ENCODE measurements at places on chromosomes 2 and 18.

DNA sequence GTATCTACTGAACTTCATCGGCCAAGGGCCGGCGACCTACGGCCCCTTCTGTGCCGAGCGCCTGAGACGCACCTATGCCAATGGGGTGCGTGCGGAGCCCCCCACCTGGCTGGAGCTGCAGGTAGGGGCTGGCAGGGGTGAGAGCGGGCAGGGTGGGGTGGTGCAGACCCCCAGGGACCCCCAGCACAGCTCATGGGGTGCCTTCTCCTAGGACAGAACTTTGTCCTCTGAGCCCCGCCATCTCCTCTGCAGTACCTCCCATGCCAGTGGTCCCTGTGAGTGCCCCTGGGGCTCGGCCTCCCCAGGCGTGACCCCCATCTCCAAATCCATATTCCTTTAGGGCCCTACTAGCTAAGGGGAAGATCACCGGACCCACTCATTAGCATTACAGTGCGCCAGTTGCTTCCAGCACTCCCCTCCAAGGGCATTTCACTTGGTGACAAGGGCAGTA, 23.9 kb upstream of the GPR17 start:
- ATAC-seq: no peak

- ATAC-seq: no peak
These were observed 88.2 kb downstream of the GFPT1 start for GRCh38 chr2:69298862-69299261.

DNA sequence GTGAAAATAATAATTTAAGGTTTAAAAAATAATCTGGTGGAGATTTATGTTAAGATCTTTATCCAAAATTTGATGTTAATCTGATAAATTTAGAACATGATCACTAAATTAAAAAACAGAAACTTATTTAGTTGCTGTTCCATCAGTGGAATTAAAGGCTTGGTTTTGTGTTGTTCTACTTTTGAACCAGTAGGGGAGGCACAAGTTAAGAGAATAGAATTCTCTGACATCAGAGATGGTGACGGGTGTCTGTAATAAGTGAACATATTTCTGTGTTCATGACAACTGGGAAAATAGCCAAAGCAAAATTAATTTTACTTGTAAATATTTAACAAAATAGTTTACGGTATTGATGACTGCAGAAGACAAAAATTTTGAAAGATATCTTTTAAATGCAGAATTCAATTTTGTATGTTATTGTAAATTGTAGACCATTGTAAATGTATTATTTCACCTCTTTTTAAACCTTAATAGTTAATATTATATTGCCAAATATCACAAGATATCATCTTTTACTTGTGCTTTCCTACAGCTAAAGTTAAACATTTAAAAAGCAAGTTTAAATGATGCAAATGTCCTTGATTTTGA, 106.0 kb downstream of the UBR3 start:
- no peak for ATAC-seq

- ATAC-seq: no peak
These were observed 35.7 kb downstream of the ACVR1C start for GRCh38 chr2:157592948-157593347.

DNA sequence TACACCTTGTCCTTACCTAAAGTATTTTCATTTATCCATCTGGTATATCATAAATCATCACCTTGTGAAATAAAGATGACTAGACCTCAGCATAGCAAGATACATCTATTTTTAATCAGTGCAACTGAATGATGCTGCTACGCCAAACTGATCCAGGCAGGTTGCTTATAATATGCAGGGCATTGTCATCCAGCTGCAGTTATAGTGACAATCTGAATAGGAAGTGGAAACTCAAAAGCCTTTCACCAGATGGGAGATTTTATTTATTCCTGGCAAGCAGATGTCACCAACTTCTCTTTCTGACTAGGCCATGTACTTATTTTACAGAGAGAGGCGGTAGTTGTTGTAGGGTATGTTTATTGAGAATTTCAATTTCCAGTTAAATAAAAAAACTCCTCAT, 747.3 kb downstream of the ADCYAP1 start:
- ATAC-seq: no peak

- peak; percentile 18 for ATAC-seq
These were observed 4.4 kb downstream of the NFATC1 start for GRCh38 chr18:79400091-79400590.

DNA sequence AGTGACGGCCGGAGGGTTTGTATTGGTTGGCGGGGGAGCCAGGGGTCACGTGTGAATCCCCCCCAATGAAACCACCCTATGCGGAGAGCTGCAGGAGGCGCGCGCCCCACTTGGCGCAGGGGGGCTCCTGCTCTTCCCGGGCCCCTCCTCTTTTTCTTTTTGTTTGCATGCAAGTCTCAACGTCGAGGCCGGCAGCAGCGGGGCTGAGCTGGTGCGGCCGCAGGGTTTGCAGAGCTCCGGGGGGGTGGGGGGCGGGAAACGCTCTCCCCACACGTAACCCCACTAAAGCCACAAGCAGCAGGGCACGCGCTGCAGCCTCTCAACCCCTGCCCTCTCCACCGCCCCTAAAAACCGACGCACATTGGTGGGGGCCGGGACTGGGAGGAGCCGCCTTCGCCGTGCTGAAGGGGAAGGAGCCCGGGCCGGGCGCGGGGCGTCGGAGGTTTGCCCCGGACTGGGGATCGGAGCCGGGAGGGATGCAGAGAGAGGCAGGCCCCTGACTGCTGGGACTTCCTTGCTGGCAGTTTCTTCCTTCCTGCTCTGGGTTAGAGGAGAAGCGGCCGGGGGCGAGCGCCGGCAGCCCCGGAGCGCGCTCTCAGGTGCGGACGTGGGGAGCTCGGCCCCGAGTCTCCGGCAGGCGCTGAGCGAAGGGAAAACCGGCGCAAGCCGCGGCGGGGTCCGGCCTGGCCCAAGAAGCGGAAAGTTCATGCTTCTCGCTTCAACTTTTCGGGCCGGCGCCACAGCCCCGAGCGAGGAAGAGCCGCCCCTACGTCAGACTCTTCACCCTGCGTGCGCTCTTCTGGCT, 864 bp downstream of the LBH start:
- peak; percentile 59 for ATAC-seq

DNA sequence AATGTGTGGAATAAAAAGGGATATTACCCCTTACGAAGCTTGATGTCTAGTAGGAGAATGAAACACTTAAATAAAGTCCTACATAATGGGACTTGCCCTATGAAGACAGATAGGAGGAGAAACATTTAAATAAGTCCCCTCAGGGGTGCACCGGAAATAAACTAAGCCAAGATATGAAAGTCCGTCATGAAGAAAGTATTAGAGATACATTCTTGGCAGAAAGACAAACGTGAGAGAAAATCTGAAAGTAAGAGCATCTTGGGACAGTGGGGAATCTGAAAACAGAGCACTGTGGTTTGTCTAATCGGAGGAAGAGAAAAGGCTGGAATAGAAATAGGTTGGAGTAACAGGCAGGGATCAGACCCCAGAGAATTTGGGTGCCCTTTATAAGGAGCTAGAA, 516.9 kb upstream of the DSEL start:
- ATAC-seq: no peak

- ATAC-seq: peak; percentile 91
These were observed 32.3 kb downstream of the CYP26B1 start for GRCh38 chr2:72115110-72116080.

DNA sequence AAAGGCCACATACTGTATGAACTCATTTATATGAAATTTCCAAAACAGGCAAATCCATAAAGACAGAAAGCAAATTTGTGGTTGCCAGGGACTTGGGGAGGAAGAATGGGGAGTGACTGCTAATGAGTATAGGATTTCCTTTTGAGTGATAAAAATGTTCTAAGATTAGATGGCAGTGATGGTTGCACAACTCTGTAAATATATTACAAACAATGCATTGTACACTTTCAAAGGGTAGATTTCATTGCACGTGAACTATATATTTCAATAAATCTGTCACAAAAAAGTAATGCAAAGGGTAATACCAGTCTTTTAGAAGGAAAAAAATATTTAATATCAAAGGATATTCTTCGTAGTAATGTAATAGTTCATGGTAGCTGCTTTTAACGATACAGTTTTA, 63.7 kb upstream of the PROKR1 start:
- no peak for ATAC-seq

DNA sequence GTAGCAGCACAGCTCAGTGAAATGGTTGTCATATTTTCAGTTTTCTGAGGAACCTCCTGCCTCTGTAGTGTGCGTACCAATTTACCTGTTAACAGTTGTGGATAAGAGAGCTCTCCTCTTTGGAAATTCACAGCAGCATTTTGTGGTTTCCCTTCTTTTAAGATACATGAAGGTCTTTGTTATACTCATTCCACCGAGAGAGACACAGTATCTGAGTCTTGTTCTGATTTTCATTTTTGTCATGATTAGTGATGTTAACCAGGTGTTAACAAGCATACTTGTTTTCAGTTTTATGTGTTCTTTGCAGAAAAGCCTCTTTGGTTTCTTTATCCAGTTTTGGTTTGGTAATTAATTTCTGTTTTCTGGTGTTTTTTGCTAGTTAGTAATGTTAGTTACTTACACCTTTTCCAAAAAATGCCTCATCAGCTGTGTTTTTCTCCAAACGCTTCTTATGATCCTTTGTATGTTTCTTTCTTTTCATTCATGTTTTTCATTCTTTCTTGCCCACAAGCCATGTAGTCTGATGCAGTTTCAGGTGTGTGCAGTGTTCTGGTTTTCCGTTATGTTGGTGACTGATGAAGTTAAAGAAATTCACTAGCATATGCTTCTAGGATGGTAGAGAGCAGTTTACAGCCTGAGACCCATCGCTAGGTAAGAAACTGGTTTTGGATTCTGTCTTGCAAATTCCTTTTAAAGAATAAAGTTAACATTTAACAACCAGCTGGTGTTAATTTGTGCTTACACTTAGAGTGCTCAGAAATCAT, 30.1 kb downstream of the CCDC74A start:
- no peak for ATAC-seq

- ATAC-seq: peak; percentile 89
These were observed 16.8 kb upstream of the HES6 start for GRCh38 chr2:238256594-238257104.

DNA sequence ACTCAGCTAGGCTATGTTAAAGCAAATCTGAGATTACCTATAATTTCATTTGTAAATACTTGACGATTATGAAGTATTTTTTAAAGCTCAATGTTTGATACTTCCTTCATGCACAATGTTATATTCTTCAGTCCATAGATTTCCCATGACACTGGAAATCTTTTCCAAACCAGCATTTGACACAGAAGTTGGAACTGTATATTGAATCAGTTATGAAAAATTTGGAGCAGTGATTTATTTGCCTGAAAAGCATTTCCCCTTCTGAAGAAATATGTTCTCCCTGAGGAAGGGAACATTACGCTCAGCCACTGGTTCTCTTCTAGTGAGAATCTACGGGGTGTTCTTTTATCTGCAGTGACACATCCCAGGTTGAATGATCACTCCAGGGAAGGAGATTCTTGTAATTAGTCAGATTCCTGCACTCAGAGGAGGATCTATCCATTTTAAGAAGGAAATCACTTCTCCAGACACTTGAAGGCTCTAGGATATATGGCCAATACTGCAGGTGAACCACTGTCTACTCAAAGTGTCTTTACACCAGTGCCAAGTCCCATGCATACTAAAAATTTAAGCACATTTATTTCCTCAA, 64.7 kb downstream of the HNRNPLL start:
- no peak for ATAC-seq

DNA sequence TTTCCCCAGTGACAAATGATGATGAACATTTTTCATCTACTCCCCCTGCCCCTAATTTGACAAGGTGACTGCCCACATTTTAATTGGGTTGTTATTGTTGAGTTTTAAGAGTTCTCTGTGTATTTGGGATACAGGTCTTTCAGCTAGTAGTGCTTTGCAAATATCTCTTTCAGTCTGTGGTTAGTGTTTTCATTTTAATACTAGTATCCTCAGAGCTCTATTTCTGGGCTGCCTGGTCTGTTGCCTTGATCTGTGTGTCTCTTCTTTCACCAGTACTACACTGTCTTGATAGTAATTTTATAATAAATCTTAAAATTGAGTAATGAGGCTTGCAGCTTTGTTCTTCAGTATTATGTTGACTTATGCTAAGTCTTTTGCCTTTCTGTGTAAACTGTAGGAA, 19.7 kb downstream of the EIF5B start:
- no peak for ATAC-seq

- no peak for ATAC-seq
These were observed 86.2 kb upstream of the COL5A2 start for GRCh38 chr2:189265696-189266320.

GRCh38 chr18:39348757-39349156, 1783.2 kb upstream of the CELF4 start:
- ATAC-seq: no peak

DNA sequence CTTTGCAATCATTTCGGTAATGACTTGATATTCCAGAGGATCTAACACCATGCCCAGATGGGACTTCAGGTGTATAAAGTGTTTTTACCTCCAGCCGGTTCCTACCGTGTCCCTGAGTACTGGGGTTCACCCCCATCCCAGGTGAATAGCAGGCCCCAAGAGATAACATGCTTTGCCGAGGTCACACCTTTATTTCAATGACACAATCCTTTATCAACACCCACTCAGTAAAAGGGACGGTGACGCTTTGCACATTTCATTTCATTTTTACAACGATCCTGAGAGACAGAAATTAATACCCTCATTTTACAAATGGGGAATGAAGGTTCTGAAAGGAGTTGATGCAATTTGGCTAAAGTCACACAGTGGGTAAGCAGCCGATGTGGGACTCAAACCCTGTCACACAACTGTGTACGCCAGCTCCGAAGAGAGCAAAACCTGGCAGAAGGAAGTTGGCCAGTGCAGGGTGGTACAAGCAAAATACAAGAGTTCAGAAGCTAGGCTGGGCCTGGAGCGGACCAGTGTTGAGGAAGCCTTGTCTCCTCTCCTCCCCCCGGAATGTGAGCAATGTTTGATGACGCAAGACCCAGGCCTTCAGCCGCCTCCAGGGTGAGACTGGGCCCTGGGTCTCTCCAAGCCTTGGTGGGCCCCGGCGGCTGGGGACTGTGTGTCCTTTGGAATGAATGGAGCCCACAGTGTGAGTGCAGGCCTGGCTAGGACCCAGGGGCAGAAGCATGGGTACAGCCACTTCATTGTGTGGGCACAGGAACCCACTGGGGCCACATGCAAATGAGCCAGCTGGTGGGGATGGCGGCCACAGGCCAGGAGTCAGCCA, 139.6 kb upstream of the MYCN start:
- no peak for ATAC-seq

GRCh38 chr2:143730155-143730952, 601.1 kb downstream of the ARHGAP15 start:
- ATAC-seq: peak; percentile 98

- no peak for ATAC-seq
These were observed 132.3 kb downstream of the UXS1 start for GRCh38 chr2:106061611-106062349.

DNA sequence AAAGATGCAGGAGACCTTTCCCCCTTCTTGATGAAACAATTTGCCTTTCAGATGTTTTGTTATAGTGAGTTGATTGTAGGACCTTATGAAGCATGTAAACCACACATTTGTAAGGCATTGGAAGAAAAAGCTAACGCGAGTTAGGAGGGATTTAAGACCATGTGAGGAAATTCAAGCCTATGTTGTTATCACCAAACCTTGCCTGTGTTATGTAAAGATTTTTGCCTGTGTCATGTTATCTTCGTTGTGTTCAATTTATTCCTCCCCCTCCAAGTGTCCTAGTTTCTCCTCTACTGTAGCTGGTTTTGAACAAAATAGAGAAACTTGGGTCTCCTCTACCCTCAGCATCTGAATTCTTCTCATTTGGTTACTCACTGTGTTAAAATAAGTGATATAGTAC, 173.0 kb downstream of the NEDD4L start:
- ATAC-seq: no peak

- ATAC-seq: no peak
These were observed 82.2 kb upstream of the DOCK10 start for GRCh38 chr2:225124311-225125017.

GRCh38 chr2:234919711-234920110, 32.1 kb upstream of the SH3BP4 start:
- ATAC-seq: peak; percentile 18
